ENCODE measurements at places on chromosomes 1 and 21.

DNA sequence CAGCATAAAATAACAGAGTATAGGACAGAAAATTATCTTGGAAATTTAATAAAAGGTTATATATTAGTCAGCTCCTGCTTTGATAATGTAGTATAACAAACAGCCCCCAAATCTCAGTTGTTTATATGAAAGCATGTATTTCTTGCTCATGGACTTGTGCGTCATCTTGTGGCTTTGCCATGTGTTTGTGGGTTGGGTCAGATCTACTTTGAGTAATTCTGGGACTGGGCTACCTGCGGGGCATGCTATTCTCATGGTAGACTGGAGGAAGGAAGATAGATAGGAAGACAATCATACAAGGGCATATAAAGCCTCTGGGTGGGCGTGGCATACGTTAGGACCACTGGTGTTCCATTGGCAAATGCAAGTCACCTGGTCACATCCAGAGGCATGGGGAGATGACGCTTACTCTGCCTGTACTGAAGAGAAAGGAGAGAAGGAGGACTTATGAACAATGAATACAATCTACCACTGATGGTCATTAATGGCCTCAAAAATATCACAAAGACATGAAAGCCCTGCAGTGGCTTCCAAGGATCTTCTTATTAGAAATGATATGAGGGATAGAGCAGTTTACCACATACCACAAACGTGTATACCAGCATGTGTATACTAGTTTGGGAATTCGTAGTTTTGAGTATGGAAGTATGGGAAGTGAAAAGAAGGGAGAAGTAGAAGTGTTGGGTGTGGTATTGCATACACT lies 267.0 kb downstream of the DISC1 start:
- DNase-seq: no peak

- no peak for DNase-seq
Measured at GRCh38 chr1:116525440-116525839, 45.4 kb downstream of the CD58 start.

- DNase-seq: no peak
Measured at GRCh38 chr1:161483361-161483760, 21.9 kb upstream of the FCGR2A start.

- DNase-seq: no peak
Measured at GRCh38 chr1:45353685-45354084, 13.4 kb upstream of the MUTYH start.

- DNase-seq: no peak
Measured at GRCh38 chr1:232047473-232047872, 420.9 kb downstream of the DISC1 start.

DNA sequence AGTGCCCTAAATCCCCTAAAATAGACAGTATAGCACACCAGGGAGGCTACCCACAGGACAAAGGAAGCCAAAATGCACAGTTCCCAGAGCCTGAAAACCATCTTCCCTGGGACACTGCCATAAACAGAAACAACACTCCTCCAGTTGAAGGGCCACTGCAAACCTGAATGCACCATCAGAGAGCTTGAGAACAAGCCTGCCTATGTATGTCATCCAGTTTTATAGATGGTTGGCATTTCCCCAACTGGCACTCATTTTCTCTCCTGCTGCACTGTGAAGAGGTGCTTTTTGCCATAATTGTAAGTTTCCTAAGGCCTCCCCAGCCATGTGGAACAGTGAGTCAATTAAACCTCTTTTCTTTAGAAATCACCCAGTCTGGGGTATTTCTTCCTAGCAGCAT lies 169.0 kb downstream of the AGBL4 start:
- DNase-seq: no peak

DNA sequence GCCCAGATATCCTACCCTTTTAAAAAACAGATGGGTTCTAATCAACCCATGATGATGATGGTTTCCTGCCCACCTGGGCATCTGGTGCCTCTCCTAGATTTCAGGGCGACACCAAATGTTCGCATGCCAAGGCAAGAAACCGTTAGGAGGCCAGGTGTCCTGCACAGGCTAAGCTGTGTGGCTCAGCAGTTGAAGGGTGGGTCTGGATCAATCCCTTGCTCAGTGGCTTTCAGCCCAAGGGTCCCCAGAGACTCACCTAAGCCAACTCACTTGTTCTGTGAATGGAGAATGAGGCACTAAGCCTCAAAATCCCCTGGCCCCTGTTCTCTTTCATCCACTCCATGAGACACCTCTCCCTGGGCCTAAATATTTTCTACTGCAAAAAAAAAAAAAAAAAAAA lies 169.1 kb upstream of the EDN2 start:
- DNase-seq: no peak

GRCh38 chr1:42979896-42980800 lies 21.5 kb upstream of the SLC2A1 start:
- DNase-seq: peak; percentile 13

DNA sequence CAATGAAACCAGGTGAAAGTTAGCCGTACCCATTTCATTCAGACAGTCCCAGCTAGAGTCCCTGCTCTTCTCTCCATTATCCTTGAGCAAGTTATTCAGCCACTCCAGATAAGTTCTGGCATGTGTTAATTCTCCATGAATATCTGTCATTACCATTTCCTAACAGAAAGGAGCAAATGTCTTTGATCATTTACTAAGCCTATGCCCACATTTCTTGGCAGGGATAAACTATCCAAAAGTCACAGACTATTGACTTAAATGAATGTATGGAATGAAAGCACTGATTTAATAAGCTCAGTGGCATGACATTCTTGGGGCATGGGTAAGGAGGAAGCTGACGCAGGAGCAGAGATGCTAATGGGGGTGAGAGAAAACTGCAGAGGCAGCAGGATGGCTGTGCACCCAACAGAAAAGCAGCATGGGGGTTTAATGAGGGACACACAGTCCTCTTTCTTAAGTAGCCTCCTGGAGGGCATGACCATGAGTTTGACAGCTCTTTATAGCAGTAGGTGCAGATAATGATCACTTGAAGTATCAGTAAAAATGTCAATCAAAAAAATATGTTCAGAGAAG lies 17.6 kb upstream of the DHCR24 start:
- DNase-seq: no peak

DNA sequence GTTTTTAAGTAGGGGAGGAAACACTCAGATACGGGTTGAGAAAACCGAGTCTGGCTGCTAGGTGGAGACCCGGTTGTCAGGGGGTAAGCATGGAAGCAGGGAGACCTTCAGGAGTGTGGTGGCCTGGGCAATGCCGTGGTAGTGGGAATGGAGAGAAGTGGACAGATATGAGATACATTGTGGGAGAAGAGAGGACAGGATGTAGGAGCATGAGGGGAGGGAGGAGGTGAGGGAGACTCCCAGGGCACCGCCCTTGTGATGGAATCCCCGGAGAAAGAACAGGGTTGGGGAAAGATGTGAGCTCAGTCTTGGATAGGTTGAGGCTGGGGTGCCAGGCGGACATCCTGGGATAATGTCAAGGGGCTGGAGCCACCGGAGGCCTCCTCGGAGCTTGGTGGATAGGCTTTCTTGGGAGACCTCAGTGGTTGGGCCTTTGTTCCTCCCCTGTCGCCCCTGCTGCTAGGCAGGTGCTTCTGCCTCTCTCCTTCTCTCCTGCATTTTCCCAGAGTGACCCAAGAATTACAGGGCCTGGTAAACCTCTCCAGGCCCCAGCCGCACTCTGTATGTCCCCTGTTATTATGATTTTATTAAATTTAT lies 21.3 kb downstream of the ZNF362 start:
- no peak for DNase-seq

Measured in CD4-positive, alpha-beta T cell treated with Interleukin-17A for 1 hour (primary cell).